ENCODE measurements at places on chromosomes 13 and 19.
A peak's percentile ranks its signal among the peaks of the same experiment; 100 is the strongest.

- DNase-seq: no peak
These were observed 30.4 kb downstream of the NOTCH3 start for GRCh38 chr19:15170345-15170744.

GRCh38 chr13:44135566-44135965 lies 238.1 kb upstream of the SERP2 start:
- no peak for DNase-seq

- DNase-seq: no peak
These were observed 448.4 kb upstream of the SLC10A2 start for GRCh38 chr13:103514619-103515018.

DNA sequence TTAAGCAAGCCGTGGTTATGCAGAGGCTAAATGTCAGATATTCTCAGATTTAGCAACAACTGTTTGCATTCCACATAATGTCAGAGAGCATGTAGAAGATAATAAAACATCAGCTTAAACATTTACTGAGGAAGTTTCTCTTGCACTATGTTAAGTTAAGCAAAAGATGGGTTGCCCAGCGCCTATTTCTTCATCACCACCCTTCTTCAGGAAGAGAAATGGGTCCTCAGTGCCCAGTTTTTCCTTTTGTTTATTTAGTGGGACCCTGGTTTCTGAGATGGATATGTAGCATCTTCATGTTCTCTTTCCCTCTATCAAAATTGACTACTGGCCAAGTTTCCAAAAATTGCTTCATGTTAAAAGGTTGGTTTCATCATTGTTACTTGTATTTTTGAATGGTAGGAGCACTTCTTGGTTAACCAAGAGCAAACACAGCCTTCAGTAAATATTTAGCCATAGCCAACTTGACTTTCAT lies 356.8 kb downstream of the RFC3 start:
- DNase-seq: no peak

DNA sequence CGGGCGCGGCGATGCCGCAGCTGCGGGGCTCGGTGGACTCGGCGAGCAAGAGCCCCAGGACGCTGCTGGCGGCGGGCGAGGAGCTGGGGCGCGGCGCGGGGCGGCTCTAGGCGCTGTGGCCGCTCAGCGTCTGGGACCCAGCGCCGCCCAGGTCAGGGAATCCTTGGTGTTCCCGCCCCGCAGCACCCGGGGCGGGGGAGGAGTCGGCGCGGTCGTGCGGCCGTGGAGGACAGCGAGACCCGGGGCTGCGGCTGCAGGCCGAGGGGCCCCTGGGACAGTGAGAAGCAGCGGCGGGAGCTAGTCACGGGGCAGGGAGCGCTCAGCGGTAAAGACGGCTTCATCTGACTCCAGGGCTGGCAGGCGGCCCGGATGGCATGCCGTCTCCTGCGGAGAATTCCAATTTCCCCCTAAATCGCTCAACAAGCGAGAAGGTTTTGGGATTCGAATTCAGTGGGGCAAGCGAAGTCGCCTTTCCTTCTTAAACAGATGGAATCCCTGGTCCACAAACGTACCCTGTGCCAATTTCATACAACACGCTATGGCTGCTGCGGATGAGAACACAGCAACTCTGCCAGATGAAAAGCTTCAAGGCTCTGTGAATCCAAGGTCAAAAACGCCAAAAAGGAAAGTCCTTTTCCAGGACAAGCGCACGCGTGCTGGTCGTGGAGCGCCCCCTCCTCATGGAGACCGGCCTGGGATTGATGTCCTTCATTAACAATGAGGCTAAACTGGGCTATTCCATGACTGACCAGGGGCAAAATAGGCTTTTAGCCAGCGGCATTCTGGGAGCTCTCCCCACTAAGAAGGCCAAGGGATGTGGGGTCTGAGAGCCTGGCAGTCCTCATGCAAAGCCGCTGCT lies 4.2 kb upstream of the ZSCAN4 start:
- peak; percentile 23 for DNase-seq

- DNase-seq: no peak
These were observed 25.7 kb downstream of the CEBPG start for GRCh38 chr19:33399081-33399744.

DNA sequence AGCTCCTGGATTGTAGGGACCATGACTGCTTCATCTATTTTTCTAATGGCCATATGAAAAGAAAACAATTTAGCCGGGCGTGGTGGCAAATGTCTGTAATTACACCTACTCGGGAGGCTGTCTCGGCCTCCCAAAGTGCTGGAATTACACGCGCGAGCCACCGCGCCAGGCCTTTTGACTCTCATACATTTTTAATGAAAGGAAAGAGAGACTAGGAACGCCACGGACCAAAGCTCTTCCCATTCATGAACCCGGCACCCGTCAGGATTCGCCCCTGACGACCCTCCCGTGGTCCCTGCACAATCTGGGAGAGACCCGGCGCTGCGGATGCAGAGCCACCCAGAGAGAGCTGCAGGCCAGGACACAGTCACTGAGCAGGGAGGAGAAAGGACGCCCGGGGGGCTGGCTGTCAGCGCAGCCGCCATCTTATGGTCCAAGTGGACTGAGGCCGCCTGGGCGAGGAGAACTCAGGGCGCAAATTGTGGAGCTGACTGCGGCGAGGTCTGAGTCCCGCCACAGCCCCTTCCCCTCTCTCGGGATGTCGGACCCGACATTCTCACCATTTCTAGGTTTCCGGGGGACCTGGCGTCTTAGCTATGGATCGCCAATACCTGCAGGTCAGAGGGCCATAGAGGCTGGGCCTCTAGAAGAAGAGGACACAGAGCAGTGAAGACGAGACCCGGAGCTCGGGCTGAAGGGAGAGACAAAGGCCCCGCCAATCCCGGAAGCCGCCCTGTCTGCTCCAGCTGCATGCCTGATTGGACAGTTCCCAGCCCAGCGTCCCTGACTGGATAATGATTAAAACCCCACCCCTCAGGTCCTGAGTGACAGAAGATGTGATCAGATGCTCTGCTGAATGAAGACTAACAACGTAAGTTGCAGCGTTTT lies at the start of gene ZNF681:
Gene ZNF681 (minus strand): TSS at position 705 of the 888 bp plus-strand sequence. CDS start 142 bp downstream, at position 563.
- peak; percentile 91 for DNase-seq

DNA sequence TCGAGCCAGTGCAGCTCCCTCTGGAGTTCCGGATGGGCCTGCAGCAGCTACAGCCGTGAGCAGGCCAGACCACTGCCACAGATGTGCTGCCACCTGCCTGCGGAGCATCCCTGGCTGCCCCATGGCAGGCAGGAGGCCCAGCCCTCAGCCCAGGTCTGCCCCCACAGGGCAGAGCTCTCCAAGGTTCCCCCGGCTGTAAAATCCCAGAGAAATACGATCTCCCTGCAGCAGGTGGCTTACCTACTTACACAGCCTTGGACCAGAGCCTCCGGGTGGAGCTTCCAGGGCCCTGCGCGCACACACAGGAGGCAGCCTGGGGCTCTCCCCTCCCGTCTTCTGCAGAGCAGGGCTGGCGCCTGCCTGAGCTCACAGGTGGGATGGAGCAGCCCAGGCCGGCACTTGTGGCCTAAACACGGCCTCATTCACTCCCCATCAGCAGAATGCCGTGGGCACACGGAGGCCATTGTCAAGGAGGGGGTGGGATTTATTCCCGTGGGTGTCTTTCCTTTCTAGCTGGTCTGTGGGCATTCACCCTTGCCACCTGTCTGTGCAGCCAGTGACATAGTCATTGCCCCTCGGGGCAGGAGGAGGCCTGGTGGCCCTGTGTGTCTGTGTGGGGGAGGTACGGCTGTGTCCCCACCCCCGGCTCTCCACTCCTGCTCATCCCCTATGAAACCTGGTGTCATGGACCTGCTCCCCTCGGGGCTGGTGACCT lies 118.0 kb downstream of the KDM4B start:
- DNase-seq: no peak

GRCh38 chr13:25422153-25422552 lies 50.4 kb downstream of the ATP8A2 start:
- no peak for DNase-seq

DNA sequence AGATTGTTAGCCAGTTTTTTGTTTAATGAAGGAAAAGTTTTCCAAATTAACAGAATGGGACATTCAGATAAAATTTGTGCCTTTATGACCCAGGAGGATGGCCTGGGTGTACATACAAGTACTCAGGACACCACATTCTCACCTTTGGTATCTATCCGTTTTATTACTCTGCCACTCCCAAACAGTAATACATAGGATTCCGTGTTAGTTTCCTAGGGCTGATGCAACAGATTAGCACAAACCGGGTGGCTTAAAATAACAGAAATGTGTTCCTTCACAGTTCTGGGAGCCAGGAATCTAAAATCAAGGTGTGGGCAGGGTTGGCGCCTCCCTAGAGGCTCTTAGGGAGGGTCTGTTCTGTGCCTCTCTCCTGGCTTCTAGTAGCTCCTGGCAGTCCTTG lies 129.9 kb downstream of the GGACT start:
- DNase-seq: no peak

Measured in stimulated activated CD4-positive, alpha-beta T cell treated with anti-CD3 and anti-CD28 coated beads, Interleukin-15, amount 100 ng/mL, for 24 hours (primary cell).